ENCODE measurements at places on chromosomes 6 and 20.

DNA sequence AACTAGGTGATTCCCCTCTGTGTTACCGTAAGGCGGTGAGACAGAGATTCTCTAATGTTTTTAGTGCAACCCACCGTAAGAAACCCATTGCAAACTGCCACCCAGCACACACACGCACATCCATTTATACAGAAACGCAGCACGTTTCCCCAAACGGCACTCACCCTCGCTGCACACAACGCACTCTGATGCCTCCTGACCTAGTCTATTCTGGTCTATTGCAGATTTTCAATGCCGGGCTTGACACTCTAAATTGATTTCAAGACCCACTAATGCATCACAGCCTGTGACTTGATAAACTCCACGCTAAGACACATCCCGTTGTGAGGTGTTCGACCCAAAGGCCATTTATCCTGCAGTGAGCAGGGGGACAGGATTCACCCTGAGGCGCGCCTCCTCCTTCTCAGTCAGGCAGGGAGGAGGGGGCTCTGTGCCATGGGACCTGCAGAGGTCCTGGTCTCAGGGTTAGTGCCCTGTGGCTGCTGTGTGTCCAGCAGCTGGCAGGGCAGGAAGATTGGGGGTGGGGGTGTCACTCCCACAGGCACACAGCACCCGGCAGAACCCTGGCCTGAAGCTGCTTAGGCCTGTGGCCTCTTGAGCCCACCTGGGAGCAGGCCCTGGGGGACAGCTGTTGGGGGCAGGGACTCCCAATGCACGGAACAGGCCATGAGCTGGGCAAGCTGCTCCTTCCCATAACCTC lies 335.6 kb downstream of the PREX1 start:
- no peak for DNase-seq

DNA sequence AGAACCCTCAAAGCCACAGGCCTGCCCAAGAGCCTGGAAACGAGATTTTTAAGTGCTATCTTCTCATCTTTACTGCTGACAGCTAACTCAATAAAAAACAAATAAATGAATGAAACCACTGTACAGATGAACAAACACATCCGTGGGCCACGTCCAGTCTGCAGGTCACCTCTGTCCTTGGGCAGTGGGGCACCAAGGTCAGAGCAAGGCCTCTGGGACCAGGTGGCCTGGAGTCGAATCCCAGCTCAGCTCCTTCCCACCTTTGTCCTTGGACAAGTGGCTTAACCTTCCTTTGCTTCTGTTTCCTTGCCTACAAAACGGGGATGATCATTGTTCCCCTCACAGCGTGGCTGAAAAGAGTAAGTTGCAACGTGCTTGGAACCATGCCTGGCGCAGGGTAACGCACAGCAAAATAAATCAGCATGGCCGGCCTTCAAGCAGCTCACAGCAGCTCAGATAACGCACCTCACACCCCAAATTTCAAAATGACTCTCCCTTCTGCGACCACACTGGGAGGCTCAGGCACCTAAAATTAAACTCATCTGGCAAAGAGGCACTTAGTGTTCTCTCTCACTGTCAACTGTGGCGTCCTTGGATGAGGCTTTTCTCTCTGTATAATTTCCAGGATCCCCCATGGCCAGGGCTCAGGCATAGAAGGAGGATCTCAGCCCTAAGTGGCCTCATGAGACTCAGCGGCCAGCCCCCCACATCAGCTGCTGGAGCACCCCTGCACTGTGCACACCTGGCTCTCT lies 35.7 kb downstream of the RRBP1 start:
- no peak for DNase-seq

DNA sequence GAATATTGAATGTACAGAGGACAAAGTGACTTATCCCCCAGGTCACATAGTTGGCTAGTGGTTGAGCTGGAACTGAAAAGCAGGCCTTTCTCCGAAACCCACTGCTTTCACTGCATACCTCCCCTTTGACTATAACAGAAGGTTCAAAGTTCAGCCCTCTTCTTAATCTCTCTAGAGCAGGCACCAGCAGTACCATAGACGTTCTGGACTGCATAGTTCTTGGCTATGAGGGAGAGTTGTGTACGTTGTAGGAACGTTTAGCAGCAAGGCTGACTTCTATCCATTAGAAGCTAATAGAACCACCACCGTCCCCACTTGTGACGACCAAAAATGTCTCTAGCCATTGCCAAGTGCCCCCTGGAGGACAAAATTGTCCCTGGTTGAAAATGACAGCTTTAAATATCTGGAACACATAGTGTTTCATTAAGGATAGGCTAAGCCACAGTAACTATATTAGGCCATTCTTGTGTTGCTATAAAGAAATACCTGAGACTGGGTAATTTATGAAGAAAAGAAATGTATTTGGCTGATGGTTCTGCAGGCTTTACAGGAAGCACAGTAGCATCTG lies 123.8 kb upstream of the MTHFD1L start:
- no peak for DNase-seq

DNA sequence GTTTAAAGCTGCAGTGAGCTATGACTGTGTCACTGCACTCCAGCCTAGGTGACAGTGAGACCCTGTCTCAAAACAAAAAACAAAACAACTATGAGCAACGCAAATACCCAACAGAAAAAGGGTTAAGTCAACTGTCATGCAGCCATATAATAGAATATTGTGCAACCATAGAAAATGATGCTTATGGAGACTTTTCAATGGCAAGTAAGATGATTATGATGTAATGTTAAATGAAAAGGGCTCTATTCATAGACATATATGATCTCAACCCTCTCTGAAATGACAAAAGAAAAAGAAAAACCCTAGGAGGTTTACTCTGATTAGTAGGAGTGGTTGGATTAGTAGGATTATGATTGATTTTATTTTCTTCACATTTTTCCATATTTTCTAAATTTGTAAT lies 41.3 kb upstream of the TBC1D7 start:
- no peak for DNase-seq

- DNase-seq: no peak
Observed at GRCh38 chr20:3563548-3564177, 92.8 kb downstream of the ATRN start.

DNA sequence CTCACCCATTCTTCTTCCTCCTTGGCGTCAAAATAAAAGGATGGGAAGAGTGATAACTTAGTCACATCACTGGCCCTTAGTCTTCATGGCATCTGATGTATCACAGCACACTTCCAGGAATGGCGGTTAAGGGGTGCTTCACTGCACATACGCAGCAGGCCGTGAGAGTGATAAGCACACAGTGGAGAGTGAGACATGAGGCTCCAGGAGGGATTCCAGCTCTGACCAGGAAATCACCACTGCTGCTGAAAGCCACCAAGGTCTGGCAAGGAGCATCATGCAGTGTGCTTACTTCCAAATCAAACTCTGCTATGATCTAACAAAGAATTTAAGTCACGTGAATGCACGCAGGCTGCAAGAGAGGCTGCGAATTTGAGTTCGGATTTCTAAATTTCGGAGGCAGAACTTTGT lies 62.4 kb downstream of the ARID1B start:
- DNase-seq: no peak

- DNase-seq: no peak
Observed at GRCh38 chr20:33814238-33814712, 3.1 kb downstream of the CHMP4B start.
